ENCODE measurements at places on chromosomes 7 and 10. TPM values are rescaled to one million over a fixed set of nuclear protein-coding genes. Genes with fewer than 3 reads are reported as not detected.

DNA sequence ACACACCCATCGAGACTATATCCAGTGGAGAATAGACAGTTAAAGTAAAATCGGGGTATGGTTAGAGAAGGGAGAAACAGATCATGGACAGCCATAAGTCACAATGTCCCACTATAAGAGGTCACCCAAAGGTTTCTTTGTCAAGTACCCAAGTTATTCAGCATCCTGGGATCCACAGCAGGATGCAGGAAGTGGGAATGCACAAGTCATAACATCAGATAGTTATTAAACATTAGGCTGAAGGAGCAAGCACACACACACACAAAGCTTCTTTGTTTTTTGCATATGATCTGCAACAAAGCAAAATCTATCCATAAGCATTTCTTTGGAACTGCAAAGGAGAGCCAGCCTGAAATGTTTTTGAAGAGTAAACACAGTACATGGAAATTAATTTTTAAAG is 111.6 kb downstream of the NOC3L start:
- no peak overlapping the region for H3K27ac ChIP-seq
- no peaks in the 10 kb centered on the region for H3K36me3 ChIP-seq
- no peak for DNase-seq
- H3K27me3 ChIP-seq: no peaks in the 10 kb centered on the region
- no peaks in the 10 kb centered on the region for H3K4me1 ChIP-seq
- H3K4me3 ChIP-seq: no peak overlapping the region

- no peaks in the 10 kb centered on the region for H3K27me3 ChIP-seq
- peak overlapping the region; percentile 30 for H3K27ac ChIP-seq
- H3K4me1 ChIP-seq: 0 out of 2 replicates have a peak, but pooled peaks cover 2% of the 10 kb centered on the region
- peaks cover 7% of the 10 kb centered on the region for H3K36me3 ChIP-seq
Measured at GRCh38 chr10:103879409-103879808, 24.0 kb upstream of the SH3PXD2A start.

DNA sequence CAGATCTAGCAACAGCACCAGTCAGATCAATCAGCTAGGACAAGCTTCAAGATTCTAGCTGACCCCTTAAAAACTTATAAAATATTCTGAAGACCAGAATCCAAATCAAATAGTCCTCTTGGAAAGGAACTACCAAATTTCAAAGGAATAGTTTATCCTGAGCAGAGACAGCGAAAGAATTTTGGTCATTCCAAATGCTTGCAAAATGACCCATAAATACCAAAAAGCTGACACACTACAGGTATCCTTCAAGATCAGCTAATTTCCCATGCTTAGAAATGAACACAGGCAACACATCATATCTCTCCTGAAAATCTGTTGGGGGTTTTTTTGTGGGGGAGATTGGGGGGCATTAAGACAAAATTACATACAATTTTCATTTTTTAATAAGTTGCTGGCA is 78.8 kb downstream of the PDSS1 start:
- H3K36me3 ChIP-seq: no peaks in the 10 kb centered on the region
- no peak overlapping the region for H3K4me3 ChIP-seq
- peak overlapping the region; percentile 43 for H3K27ac ChIP-seq

GRCh38 chr10:131820626-131821025 is 80.2 kb upstream of the PPP2R2D start:
- no peak for DNase-seq
- H3K4me3 ChIP-seq: no peak overlapping the region
- no peaks in the 10 kb centered on the region for H3K27me3 ChIP-seq
- no peak overlapping the region for H3K27ac ChIP-seq
- H3K4me1 ChIP-seq: peaks cover 22% of the 10 kb centered on the region

The HERC4 gene
- 41.3 TPM for total RNA-seq

The EMX2 gene
- not detected for total RNA-seq

All from WTC11 (cell line).